ENCODE measurements at places on chromosomes 2 and 18. TPM values are rescaled to one million over a fixed set of nuclear protein-coding genes. Genes with fewer than 3 reads are reported as not detected.

Gene GNAL
- 0.65 TPM for total RNA-seq

Gene REG1B
- not detected for total RNA-seq

Gene GALR1
- not detected for total RNA-seq

Gene FAM228B
- total RNA-seq: 7.5 TPM

Gene CTDSP1
- 56.1 TPM for total RNA-seq

Gene HMSD
- total RNA-seq: under 0.01 TPM

Gene TMEM182
- total RNA-seq: 1.6 TPM

Gene NEDD4L
- 1.4 TPM for total RNA-seq

Gene OSR1
- 36.5 TPM for total RNA-seq

Gene CCDC74A
- 11.5 TPM for total RNA-seq

Gene ELAC1
- 5.4 TPM for total RNA-seq

Gene EPC2
- 18.2 TPM for total RNA-seq

Gene RBM43
- 8.8 TPM for total RNA-seq

Gene SLC9A4
- under 0.01 TPM for total RNA-seq

Gene SESTD1
- total RNA-seq: 22.3 TPM

Data from smooth muscle cell of bladder (primary cell).